NCI-H226 (cell line): ENCODE measurements at places on chromosomes 12 and 14.

GRCh38 chr12:118534003-118534402 is 157.6 kb downstream of the SUDS3 start:
- DNase-seq, result no peak

DNA sequence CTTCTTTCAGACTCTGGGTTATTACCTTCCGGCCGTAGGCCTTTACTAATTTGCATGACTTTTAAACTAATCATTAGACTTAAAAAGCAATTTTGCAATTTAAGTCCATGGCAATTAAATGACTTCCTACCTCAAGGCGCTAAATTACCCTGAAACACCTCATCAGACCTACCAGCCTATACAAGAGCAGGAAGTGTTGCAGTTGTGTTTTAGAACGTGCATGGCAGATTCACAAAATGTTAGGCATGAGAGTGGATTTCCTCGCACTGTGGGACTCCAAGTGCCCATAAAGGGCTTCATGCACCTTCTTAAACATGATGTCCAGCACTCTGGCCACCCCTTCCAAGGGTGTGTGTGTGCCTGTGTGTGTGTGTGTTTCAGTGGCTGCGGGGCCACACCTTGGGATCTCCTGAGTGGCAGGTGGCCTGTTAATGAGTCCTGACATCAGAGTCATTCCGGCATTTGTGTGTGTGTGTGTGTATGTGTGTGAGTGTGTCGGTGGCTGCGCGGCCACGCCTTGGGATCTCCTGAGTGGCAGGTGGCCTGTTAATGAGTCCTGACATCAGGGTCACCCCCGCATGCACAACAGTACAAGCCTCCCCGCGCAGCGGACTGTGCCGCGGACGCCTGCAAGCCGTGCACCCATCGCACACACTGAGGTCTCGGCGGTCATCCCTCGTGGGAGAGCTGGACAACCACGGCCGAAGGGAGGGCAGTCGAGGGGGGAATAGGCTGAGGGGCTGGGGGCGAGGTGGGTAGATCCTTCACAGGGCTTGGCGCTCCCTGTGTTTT is 900 bp downstream of the C2CD5 start:
- DNase-seq, result no peak

DNA sequence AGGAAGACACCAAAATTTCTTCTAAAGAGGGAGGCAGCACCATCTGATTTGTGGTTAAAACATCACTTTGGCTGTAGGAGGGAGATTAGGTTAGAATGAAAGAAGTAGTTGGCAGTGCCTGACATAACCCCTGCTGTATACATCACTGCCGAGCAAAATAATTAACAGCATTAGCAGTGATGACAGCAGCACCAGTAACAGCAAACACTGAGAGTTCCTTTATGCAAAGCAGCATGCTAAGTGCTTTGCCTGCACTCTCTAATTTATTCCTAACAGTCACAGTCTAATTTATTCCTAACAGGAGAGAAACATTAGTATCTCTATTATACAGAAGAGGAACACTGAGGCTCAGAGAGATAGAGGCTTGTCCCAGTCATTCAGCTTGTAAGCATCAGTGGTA is 1469.7 kb downstream of the AACS start:
- DNase-seq, result no peak

DNA sequence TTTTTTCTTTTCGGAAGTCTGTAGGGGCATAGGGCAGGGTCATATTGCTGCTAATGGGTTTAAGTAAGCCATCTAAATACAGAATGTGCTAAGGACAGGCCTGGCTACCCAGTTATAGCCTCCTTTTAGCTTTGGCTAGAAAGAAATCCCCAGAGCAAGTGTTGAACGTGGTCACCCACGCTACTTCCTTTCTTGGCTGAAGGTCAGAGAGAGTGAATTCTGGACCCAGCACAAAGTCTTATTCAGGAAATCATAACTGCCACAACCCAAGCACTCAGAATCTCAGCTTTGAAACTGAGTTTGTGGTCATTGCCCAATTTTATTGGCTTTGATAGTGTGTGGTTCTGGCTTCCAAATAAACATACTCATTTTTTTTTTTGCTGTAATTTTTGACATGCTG is 542.1 kb upstream of the ATP2B1 start:
- peak; percentile 20 for DNase-seq

- no peak for DNase-seq
Measured at GRCh38 chr12:111715279-111715678, 29.4 kb downstream of the ACAD10 start.

GRCh38 chr14:52551696-52552062 is 626 bp downstream of the TXNDC16 start:
- peak; percentile 9 for DNase-seq

- DNase-seq, result no peak
Measured at GRCh38 chr14:105410642-105411016, 9.0 kb upstream of the MTA1 start.

DNA sequence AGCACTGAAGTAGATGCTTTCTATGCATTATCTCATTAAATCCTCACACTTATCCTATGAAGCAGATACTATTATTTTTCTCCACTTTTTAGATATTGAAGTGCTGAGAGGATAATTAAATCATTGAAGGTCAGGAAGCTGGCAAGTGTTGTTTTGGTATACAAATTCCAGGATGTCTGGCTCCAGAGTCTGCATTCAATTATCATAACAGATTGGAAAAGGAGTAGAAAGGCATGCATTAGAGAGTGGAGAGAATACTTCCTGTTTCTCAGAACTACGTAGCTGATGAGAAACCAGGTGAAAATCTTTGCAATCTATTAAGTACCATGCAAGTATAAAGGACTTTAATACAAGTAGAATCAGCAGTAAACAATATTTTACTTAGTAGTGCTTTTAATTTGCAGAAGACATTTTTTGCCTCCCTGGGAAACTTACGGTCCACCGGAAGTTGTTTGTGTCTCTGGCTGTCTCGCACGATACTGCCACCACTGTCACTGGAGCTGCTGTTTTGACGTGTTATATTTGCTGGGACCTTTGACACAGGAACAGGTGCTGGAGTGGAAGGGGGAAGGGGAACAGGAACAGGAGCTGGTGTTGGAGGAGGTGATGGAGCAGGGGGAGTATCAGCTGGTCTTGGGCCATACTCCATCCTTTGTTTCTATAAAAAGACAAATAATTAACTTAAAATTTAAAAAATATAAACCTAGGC is 158.0 kb downstream of the EPS8 start:
- no peak for DNase-seq
